ENCODE measurements at places on chromosomes 7 and 10.

GRCh38 chr10:48439581-48440041 lies 133.1 kb downstream of the MAPK8 start:
- DNase-seq = no peak

DNA sequence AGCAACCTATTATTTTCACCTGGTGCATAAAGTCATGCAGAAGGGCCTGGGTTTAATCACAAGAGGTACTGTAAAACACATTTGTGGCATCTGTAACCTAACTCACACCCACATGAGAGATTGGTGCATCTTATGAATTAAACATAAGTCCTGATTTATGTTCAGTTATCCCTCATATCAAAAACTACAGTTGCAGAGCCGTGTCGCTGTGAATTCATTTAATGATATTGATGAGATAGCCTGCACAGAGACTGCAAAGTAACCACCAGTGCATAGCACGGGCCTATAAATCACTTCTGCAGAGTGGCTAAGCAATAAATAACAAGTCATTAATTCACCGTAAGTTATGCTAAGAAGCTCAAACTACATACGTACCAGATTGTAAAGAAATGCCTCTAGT lies 178.2 kb downstream of the RELN start:
- no peak for DNase-seq

- no peak for DNase-seq
Observed at GRCh38 chr7:23696916-23697441, 13.0 kb upstream of the STK31 start.

DNA sequence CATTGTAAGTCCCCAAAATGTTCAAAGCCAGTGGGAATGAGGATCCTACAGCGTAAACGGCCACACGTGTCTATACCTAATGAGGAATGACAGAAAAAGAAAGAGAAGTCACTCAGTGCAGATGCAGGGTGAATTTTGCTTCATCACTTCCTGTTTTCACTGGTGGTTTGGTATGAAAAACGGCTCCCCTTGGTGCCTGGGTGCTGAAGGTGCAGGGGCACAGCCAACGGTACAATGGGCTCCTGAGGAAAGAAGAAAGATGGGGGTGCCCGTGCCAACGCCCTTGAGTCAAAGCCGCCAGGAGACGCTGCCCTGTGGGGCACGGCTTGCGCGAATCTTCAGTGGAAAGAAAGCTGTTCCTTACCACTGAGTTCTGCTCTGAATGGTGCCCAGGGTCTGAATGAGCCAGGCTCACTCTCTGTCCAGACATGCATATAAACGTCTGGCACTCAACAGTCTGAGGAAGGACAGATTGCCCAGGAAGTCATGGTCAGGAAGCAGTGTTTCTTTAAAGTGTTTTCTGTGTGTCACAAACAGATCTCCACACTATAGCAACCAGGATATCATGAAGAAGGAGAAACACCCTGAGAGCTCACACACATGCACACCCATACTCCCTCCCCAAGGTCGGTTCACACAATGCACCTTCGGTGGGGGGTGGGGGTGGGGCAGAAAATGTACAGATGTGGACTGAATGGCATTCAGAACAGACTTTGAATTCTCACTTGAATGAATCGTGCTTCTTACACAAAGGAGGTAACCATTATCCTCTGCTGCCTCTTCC lies 105.8 kb downstream of the ELMO1 start:
- DNase-seq = no peak

GRCh38 chr10:33715303-33715975 lies 381.0 kb upstream of the NRP1 start:
- DNase-seq = no peak

- DNase-seq = no peak
Observed at GRCh38 chr7:143496263-143496662, 18.6 kb downstream of the TAS2R41 start.

DNA sequence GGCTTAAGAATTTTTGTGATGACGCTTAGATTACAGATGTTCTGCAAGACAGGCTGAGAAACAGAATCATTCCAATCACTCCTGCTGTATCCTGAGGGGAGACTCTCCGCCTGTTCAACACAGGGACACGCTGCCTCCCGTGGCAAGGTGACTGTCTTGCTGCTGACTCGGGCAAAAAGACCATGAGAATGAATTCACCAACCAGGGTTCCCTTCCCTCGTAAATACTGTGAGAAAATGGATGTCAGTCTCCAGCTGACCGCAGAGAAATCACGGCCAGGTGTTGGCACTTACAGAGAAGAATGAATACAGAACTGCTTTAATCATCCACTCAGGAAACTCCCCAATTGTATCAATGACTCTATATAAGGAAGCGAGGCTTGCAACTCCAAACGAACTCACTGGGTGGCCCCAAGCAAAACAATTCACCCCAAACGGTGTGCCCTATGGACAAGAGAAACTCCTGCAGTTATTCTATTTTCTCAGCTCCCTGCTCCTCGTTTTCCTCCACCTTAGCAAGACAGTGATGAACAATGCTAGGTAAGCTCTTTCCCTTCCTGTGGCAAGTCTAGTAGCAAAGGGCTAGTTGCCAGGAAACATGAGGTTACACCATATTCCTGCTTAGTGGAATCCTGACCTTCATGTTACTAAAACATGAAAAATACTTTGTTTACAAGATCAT lies 22.8 kb downstream of the GNA12 start:
- no peak for DNase-seq

- DNase-seq = no peak
Observed at GRCh38 chr7:139752148-139752547, 25.6 kb downstream of the HIPK2 start.

GRCh38 chr10:132355754-132356153 lies 23.8 kb downstream of the LRRC27 start:
- no peak for DNase-seq

DNA sequence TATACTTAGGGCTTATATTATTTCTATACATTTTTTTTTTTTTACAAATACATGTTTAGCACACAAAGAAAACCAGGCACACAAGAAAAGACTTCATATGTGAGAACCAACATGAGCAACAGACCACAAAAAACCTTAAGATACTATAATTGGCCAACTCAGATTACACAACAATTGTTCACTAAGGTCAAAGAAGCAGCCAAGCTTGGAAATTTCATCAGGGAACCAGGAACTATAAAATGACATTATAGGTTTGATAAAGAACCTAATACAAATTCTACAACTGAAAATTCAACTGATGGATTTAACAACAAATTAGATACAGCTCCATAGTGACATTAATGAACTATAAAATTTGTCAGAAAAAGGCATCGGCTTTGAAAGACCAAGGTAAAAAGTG lies 4.4 kb upstream of the LUC7L2 start:
- DNase-seq = no peak

DNA sequence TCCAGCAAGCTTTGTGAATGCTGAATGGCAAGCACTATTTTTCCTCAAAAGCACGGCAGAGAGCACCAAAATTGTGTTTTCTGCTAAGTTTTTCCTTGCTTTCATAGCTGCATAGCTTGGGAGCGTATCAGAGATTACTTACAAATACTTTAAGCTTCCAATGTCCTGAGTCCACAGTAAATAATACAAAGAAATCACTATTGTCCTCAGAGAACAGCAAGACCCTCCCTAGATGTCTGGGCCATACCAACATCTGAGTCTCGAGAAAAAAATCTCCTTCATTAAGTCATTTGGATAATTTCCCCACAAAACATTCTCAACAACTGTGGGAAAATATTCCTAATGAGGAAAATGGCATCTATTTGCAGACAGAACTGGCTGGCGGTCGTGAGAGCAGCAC lies 41.7 kb downstream of the SGMS1 start:
- no peak for DNase-seq

DNA sequence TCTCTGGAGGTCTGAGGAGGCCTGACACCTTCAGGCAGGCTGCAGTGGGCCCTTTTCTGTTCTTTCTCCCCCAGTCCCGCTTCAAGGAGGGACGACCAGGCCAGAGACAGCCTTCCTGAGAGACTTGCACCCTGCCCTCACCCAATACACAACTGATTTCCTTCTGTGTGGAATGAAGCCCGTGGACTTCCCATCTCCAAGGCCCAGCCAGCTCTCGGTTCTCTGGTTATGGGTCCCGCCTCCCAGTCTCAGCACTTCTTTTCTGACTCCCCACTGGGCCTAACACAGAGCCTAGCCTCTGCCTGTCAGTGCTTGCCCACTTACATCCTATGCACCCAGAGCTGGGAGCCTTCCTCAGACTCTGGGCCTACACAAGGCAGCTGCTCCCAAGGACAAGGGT lies 24.1 kb upstream of the ADCYAP1R1 start:
- DNase-seq = no peak

DNA sequence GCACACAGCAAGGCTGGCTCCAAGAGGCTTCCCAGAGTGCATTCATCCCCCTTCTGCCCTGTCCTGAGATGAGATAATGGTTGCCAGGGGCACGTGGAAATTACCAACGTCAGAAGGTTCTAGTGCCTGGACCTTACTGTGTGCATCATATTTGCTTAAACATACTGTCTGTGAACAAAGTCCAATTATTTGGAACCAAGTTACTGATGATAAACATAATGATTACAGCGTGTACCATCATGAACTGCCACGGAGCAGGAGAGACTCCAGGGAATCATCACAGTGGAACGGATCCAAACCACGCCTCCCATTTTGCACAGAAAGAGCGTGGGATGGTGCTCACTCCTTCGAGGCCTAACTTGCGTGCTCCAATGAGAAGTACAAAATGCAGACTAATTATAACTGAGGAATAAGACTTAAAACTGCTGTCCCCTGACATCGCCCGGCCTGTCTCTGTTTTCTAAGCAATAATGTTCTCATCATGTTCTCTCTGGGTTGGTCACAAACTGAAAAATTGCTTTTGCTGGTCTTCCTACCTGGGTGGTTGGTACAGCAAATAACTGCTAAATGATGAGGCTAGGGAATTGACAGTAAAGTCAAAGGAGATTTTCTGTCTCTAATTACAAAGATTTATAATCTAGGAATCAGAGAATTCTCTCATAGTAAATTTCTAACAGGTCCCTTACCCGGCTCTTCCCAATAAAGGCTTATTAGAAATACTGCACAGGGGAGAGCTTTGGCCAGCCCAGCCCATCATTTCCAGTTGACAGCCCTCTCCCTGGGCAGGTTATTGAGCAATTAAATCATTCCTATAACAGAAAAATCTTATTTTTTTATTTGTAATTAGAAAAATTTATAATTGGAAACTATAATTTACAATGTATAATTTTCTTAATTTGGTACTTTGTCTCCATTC lies 182.2 kb downstream of the CAMK1D start:
- DNase-seq = peak; percentile 19

DNA sequence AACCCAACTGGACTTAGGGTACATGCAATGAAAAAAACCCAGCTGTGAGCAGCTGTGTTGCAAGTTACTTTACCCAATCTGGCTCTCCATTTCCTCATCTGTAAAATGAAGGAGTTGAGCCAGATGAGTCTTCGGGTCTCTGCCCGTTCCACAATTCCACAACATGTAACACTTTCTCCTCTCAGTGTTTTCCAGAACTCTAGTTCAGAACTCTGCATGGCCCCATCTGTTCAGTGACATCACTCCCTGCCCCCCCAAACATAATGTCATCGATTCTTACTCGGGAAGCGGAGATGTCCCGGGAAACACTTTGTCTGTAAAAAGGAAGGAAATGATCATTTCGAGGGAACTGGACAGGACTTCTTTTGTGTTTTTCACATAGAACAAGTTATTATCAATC lies 2.5 kb downstream of the SH3PXD2A start:
- no peak for DNase-seq

GRCh38 chr10:77371848-77372799 lies 265.5 kb downstream of the KCNMA1 start:
- DNase-seq = no peak

DNA sequence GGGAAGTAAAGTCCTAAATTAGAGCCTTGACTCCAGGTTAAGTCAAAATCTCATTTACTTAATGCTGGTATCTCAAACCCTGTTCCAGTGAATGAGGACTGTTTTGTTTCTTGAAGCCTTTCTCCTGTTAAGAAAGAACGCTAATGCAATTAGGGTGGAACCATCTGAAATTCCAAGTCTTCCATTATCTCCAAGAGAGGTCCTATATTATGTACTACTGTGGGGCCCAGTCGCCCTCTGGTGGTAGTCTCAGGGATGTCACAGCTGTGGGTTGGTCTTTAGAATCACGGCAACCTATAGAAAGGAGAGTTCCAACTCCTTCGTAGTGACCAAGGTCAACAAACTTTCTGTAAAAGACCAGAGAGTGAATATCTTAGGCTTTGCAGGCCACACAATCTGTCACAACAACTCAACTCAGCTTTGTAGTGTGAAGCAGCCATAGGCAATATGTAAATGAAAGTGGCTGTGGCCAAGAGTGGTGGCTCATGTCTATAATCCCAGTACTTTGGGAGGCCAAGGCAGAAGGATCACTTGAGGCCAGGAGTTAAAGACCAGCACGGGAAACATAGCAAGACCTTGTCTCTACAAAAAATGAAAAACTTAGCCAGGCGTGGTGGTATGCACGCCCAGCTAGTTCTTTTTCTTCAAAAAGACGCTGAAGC lies 9.3 kb downstream of the RPP38 start:
- peak; percentile 57 for DNase-seq

DNA sequence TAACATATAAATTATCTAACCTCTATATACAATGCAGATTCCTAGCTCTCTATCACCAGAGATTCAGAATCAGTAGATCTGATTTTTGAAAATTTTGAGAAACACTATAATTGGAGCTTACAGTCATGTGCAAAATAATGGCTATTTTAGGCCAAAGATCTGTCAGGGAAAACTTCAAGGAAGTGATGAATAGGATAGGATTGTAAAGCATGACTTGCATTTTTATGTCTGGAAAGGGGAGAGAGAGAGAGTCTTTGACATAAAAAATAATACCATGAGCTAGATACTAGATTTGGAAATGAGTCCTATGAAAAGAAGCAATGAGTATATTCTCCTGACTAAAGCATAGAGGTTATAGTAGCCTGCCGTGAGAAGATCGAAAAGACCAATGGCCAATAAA lies 181.1 kb downstream of the SDHAF3 start:
- DNase-seq = no peak

DNA sequence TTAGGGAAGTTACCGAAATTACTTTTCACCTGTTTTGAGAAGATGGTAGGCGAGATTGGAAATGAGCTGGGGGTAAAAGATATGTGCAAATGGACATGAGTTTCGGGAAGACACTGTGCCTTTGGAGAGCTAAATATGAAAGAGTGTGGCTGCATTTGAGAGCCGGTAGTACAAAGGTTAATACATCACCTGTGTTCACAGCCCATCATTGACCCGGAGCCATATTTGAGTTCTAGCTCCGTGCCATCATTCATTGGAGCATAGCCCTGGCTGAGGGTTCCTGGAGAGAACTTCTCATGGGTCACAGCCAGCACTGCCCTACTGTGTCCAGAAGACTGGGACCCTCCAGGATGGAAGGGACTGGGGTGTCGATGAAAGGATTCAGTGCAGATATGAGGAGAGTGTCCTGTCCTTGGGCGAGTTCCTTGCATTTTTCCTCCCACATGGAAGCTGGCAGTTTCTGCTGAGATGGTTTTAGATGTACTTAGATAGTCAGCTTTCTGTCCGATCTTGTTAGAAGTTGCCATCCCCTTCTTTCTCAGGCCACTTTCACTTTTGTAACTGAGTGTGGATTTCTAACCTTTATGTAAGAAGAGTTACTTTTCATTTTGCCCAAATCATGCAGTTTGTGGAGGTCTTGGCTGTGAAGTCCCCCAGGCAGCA lies 138.8 kb downstream of the JCAD start:
- no peak for DNase-seq

- DNase-seq = no peak
Observed at GRCh38 chr7:32489788-32490126, 423 bp downstream of the LSM5 start.

GRCh38 chr10:104038537-104038936 lies 47.1 kb downstream of the COL17A1 start:
- no peak for DNase-seq

GRCh38 chr10:24824536-24824935 lies 100.8 kb upstream of the ARHGAP21 start:
- no peak for DNase-seq

GRCh38 chr7:37781156-37781555 lies 67.2 kb upstream of the NME8 start:
- DNase-seq = no peak

Measured in NCI-H1436 (cell line).